ENCODE measurements at places on chromosomes 16 and 17.

DNA sequence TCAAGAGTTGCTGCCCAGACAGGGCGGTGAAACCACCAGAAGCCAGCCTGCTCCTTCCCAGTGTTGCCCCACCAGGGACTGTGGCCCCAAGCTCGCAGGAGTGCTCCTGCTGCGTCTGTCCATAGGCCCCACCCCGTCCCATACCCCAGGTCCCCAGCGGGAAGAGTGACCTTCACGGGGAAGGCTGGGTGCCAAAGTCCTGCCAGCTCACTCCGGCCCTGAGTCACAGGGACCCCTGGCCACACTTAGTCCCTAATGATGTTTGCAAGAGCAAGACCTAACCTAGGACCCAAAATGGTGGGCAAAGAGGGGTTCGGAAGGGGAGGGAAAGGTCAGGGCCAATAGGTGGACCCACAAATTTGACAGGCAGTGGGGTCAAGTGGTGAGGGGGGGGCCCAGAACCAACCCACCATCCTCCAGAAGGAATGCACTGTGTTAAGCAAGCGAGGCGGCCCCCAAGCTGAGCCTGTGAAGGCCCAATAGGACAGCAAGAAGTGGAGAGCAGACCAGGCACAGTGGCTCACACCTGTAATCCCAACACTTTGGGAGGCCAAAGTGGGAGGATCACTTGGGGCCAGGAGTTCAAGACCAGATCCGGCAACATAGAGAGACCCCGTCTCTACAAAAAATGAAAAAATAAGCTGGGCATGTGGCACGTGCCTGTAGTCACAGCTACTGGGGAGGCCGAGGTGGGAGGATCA is 3.3 kb downstream of the DOK4 start:
- DNase-seq = no peak

- DNase-seq = no peak
Measured at GRCh38 chr17:8994319-8994718, 27.0 kb upstream of the NTN1 start.

- DNase-seq = no peak
Measured at GRCh38 chr16:59058250-59058649, 324.1 kb upstream of the GOT2 start.

- DNase-seq = no peak
Measured at GRCh38 chr16:28538733-28539596, at the start of gene NUPR1. NUPR1 (minus strand) TSS chr16:28538974; CDS start chr16:28538907, 67 bp downstream.

- no peak for DNase-seq
Measured at GRCh38 chr17:67557921-67558320, 159.8 kb upstream of the NOL11 start.

GRCh38 chr17:76136276-76137000 is 4.6 kb downstream of the FOXJ1 start:
- no peak for DNase-seq

DNA sequence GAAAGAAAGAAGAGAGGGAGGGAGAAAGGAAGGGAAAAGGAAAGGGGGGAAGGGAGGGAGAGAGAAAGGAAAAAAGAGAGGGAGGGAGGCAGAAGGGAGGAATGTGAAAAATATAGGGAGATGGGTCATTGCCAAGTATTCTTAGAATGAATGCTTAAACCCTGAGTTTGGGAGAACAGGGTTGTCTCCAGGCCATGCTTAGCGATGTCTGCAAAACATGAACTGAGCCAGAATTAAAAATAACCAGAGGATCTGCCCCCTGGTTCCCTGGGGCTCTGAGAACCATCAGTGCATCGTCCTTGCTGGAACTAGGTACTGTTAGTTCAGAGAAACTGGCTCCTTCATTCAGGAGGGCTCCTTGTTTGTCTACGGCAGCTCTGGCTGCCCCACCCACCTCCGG is 170.4 kb downstream of the IRX5 start:
- DNase-seq = no peak

GRCh38 chr17:5424909-5425308 is 4.9 kb downstream of the RPAIN start:
- DNase-seq = no peak

DNA sequence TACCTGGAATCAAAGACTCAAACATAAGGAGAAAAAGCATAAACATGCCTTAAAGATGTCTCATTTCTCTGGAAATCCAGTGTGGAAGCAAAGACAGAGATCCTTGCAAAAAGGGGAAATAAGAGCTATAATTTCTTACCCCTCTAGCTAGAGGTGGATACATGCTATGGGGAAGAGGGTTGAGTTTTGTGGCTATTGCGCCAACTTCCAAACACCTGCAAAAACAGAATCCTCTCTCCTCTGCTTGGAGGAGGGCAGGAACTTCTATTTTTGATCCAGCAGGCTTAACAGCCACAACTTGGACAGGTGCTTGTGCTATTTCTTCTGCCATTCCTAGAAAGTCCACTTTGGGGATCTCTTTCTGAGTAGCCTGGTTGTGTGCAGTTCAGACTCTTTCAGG is 21.5 kb upstream of the NUDT7 start:
- DNase-seq = no peak

- no peak for DNase-seq
Measured at GRCh38 chr17:69066482-69066881, 5.8 kb upstream of the ABCA9 start.

GRCh38 chr17:13306310-13306962 is 288.6 kb upstream of the ELAC2 start:
- no peak for DNase-seq

- DNase-seq = no peak
Measured at GRCh38 chr16:16151315-16151714, 72.0 kb downstream of the ABCC6 start.

GRCh38 chr17:43105146-43105545 is 20.0 kb downstream of the BRCA1 start:
- no peak for DNase-seq

- DNase-seq = no peak
Measured at GRCh38 chr17:68792042-68792685, 163.0 kb downstream of the ABCA8 start.

GRCh38 chr17:44927696-44928095 is 12.4 kb upstream of the GFAP start:
- DNase-seq = no peak

- no peak for DNase-seq
Measured at GRCh38 chr17:28317966-28318758, 838 bp upstream of the TMEM97 start.

DNA sequence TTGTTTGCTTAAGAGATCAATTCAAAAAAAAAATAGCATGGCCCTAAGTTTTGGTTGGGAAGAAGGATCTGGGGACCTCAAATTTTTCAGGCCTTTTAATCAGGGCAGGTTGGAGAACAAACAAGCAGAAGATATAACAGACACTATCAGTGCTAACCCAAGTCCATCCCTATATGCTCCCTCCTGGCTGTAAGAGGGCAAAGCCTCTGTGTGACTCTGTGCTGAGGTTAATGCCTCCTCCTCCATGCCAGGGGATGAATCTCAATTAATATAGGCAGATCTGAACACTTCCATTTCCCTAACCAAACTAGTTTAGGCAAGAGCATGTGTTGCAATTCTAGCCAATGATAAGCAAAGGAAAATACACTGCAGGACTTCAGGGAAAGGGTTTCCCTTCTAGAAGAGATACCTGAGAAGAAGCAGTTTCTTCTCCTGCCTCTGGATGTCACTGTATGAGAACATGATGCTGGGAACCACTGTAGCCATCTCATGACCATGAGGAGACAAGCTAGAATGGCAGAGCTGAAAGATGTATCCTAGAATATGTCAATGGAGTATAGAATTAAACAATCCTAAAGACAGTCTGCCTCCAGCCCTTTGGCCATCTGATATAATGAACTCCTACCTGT is 76.0 kb downstream of the CHD9NB start:
- DNase-seq = no peak

GRCh38 chr16:84082110-84082509 is 34.6 kb downstream of the MBTPS1 start:
- no peak for DNase-seq

DNA sequence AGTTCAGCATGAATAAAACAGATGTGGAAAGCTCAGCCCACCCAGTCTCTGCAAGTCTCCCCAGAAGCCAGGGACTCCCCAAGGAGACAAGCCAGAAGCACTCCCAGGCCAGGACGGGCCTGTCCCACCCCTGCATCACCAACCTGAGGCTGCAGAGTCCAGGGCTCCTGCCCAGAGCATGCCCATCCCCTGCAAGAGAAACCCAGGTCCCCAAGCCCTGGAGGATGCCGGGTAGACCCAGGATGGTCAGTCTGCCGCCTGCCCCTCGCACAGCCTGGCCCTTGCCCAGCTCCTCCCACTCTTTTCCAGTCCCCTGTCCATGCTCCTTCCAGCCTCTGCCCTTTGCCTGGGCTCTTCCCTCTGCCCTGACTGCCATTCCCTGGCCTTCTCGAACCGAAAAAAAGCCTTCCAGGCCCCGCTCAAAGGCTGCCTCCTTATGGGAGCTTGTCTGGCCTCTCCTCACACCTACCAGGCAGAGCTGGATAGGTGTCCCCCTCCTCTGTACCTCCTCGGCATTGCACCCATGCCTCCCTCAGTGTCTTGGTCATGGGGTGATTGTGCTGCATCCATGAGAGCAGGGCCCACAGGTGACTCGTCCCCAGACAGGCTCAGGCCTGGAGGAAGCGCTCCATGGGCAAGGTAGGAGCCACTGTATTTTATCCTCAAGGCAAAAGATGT is 44.8 kb downstream of the BEAN1 start:
- no peak for DNase-seq

DNA sequence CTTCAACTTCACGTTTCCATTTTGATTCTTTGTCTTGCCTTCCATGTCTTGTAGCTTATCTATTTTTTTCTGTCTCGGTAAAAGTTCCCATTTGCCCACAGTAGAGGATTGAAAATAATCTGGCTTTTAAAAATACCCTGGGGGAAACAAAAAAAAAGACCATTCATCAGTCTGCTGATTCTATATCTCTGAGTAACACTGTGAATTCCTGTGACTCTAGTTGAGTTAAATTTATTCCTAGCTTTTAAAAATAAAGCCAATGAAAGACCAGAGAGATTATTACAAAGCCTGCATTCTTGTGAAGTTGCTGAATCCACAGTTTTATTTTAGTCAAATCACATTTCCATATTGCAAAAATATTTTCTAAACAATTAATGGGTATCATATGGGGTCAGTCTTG is 532.3 kb downstream of the CDH13 start:
- no peak for DNase-seq

DNA sequence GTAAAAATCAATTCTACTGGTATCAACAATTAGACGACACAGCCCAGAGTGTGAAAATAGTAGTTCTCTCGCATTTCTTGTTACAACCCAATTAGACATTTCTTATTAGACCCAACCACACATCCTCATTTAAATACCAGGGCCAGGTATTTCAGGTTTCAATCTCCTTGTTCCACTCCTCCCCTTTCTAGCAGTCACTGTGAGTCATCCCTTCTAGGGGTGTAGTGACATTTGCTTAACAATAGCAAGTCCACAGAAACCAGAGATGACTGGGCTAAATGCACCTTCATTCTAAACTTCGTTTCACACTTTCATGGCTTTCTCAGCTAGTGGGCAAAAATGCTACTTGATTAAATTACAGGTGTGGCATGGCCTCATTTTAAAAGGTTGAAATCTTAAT is 116.9 kb upstream of the CACNG3 start:
- no peak for DNase-seq

DNA sequence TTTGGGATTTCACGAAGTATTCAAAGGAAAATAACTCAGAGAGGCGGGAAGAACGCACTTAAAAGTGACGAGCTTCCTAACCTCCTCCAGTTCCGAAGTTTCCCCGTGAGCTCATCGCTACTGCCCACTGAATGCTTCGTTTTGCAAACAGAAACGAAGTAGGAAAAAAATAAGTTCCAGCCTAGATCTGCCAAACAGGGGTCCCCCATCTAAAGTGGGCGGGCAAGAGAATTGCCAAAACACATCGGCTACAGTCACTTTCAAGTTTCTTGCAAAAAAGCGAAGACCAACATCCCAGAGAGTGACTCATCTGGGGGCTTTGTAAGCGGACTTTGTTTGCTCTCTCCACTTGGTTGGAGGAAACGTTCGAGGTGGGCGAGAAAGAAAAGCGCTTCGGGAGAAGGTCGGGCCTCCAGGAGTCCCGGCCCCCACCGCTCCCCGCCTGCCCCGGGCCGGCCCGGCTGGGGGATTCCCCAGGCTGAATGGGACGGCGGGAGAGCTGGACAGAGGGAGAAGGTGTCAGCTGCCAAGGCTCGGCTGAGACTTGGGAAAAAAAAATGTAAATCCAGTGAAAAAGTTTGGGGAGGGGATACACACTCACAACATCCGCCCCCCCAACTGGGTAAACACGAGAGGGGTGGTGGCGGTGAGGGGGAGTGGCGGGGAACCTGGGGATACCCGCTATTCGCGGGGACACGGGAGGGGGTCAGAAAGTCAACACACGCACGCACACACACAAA is 1.0 kb downstream of the VEZF1 start:
- DNase-seq = no peak

- no peak for DNase-seq
Measured at GRCh38 chr16:85479972-85480726, 133.0 kb upstream of the GSE1 start.

GRCh38 chr17:49667854-49668253 is 10.0 kb downstream of the SPOP start:
- no peak for DNase-seq

GRCh38 chr17:17781591-17782496 is 54.9 kb downstream of the SREBF1 start:
- DNase-seq = no peak

- DNase-seq = no peak
Measured at GRCh38 chr17:33871720-33872540, 383.2 kb upstream of the CCL2 start.

GRCh38 chr17:60311186-60311585 is 80.7 kb downstream of the USP32 start:
- DNase-seq = no peak

GRCh38 chr17:78224231-78225087 is 7.0 kb upstream of the TMEM235 start:
- DNase-seq = no peak

GRCh38 chr17:45935710-45936509 is 41.6 kb downstream of the MAPT start:
- no peak for DNase-seq

- DNase-seq = no peak
Measured at GRCh38 chr17:80660527-80661198, 116.0 kb downstream of the RPTOR start.

DNA sequence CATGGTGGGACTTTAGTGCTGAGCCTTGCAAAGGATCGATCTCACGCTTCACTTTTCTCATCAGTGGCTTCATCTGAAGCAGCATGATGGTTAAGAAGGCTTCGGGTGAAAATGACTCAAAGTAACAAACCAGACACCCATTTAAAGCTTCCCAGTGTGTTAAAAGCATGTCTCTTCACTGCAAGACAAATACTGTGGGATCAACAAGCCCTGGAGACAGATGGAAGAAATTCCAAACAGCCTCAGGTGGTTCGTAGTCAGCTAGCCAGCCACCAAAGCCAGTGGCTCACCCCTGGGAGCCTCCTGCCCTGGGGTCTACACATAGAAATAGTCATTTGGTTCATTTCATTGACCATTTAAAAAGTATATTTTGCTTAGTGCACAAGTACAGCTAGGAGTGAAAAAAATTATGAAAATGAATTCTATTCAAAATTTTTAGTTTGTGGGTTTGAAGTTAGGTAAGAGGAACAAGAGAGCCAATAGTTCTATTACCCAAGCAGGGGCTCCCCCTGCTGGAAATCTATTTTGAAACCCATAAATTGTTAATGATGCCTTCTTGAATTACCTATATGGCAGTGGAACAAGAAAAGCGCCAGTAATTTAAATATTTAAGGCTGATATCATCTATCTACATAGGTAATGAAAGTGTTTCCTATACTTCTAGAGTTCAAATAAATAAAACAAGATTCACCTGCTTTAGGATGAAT is 51.6 kb downstream of the PMP22 start:
- DNase-seq = no peak

Data from SIG-M5 (cell line).